AG08395 (cell line): ENCODE measurements at places on chromosomes 13 and 19.

DNA sequence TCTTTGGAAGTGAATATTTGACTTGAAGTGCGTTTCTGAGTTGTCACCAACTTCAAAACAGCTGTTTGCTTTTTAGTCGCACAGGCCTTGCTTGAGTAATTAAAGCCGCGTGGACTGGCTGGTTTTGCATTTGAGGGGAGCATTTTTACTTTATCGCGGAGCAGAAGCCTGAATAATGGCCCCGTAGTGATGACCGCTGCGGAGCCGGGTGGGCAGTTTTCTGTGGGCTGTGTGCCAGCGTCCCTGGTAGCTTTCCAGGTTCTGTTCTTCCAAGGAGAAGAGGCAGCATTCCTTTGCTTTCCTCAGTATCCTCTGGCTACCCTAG lies 1.1 kb downstream of the NAA16 start:
- DNase-seq: peak; percentile 34

- DNase-seq: peak; percentile 13
These were observed 56.6 kb downstream of the COG3 start for GRCh38 chr13:45521297-45521696.

DNA sequence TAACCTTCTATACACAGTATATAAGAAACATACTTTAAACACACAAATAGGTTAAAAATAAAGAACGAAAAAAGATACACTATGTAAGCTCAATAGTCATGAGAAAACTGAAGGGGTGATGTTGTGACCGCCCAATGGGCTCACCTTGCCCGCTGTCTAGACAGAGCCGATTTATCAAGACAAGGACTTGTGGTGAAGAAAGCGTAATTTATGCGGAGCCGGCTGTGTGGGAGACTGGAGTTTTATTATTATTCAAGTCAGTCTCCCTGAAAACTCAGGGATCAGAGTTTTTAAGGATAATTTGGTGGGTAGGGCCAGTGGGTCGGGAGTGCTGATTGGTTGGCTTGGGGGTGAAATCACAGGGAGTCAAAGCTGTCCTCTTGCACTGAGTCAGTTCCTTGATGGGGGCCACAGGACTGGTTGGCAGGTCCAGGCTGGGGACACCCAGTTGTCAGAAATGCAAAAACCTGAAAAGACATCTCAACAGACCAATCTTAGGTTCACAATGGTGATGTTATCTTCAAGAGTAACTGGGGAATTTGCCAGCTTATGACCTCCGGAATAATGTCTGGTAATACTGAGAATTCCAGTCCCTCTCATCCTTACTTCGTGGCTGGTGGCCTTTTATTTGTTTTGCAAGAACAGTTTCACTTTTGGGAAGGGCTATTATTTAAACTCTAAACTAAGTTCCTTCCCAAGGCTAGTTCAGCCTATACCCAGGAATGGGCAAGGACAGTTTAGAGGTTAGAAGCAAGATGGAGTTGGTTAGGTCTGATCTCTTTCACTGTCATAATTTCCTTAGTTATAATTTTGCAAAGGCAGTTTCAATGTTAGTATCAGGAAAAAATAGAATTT lies 96.6 kb downstream of the UBL3 start:
- peak; percentile 15 for DNase-seq

DNA sequence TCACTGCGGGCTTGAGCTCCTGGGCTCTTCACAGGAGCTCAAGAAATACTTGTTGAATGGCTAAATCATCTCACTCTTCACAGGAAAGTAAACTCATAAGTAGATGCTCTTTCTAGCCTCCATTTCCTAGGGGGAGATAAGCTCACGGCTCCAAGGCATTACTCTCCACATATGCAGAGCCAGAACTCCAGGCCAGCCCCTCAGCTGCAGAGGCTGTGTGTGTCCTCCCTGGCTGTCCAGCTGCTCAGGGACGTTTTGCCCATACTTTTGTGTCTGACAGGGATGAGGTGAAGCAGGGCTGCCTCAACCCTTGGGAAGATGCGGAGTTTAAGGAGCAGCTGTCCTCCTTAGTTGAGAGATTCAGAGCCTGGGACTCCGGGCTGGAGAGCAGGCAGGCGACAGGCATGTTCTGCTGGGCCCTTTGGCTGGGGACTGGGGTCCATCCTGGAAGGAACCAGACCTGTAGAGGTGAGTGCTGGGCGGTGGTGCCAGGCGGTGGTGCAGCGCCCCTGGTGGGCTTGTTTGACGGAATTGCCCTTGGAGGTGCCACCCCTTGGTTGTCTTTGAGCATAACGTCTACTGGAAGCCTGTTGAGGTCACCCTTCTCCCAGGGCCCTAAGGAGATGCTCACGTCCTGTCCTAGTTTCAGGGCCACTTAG lies 20.5 kb upstream of the SLC15A1 start:
- no peak for DNase-seq

DNA sequence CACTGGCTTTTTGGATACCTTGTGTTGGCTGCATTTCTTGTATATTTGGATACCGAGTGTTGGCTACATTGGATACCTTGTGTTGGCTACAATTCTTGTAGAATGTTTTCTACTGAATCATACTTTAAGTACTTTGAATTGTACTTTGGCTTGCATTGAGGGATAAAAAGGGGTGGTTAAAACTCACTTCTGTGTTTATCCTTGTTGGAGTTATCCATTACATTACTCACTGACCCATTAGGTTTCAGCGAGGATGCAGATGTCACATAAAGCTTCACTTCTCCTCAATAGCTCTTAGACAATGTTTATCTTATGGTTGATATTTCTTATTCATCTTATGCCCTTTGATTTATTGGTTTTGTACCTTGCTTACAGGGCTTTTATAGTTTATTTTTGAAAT lies 43.1 kb downstream of the PDS5B start:
- no peak for DNase-seq

DNA sequence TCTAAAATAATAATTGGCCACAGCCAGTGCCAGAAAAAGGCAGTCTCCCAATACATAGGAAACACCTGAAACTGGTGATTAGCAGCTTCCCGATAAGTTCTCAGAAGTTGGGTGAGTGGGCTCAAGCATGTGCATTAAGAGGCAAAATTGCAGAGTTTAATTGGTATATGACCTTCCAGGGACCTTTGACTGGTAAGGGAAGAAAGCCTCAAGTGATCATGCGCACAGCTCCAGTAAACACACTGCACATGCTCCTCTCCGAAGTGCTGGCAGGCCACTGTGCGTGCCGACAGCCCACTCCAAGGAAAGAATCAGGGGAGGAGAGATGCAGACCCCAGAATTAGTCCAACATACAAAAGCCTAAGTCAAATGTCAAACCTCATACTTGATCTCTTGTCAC lies 18.9 kb upstream of the CEACAM8 start:
- no peak for DNase-seq

DNA sequence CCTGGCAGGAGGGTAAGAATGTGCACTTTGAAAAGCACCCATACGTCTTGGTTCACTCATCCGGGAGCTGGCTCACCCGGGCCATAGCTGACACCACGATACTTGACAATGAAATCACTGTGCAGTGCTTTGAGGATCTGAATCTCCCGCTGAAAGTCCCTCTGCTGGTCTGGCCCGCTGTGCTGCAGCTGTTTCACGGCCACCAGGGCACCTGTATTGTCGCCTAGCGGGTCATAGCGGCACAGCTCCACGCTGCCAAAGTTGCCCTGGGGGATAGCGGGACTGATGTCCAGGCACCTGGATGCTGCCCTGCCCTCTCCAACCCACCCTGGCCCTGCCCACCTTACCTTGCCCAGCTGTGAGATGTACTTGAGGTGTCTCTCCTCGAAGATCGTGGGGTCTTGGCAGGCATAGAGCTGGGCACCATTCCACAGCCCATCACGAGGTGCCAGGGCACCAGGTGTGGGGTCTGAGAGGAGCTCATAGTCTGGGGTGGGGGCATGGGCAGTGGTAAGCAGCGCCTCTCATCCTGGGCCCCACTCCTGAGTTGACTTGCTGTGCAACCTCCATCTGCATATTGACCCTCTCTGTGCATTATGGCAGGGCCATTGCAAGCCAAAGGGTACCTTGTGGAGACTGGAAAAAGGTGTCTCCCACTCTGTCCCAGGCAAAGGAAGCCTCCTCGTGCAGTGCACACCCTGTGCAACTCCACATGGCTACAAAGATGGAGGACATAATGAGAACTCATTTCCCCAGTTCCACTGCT lies 11.3 kb upstream of the INSL3 start:
- no peak for DNase-seq

- no peak for DNase-seq
These were observed 9.4 kb upstream of the USPL1 start for GRCh38 chr13:30608364-30608763.

GRCh38 chr19:17391371-17392151 lies 2.4 kb downstream of the CCDC194 start:
- DNase-seq: no peak

DNA sequence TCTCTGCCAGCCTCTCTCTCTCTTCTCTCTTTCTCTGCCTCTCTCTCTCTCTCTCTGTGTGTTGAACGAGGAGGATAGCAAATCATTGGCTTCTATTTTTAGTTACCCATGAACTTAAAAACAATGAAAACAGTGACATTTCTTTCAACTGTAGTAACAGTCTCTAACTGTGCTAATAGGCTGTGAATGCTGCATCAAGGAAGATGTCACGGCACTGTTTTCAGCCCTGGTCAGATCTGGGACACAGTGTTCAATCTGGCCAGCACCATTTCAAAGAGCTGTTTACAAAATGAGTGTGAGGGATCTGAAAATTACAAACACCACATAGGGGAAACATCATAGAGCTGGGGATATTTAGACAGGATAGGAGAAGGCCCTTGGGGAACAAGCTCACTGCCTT lies 717.0 kb downstream of the FGF9 start:
- no peak for DNase-seq

DNA sequence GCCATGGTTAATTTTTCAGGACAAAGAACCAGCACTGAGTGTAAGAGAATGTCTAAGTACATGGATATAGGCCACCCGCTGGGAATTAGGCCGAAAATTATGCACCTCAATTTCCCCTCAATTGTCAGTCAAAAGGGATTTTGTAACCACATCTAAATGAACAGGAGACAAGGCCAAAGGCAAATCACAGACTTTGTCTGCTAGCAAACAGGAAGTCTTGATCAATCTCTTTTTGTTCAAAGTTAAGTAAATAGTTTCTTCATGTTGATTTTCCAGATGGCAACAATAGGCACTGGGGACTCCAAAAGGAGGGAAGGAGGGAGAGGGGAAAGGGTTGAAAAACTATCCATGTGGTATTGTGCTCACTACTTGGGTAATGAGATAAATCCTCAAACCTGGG lies 276.0 kb downstream of the COG6 start:
- no peak for DNase-seq

- DNase-seq: peak; percentile 61
These were observed 33.4 kb downstream of the ABCC4 start for GRCh38 chr13:95267662-95268342.

DNA sequence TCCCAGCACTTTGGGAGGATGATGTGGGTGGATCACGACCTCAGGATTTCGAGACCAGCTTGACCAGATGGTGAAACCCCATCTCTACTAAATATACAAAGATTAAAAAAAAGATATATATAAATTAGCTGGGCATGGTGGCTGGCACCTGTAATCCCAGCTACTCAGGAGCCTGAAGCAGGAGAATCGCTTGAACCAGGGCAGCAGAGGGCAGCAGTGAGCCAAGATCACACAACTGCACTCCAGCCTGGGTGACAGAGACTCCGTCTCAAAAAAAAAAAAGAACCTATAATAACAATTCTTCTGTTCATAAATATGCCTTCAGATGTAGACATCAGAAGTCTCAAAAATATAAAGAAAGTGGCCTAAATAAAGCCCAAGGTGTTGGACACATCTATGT lies 7.6 kb downstream of the ZNF737 start:
- no peak for DNase-seq

DNA sequence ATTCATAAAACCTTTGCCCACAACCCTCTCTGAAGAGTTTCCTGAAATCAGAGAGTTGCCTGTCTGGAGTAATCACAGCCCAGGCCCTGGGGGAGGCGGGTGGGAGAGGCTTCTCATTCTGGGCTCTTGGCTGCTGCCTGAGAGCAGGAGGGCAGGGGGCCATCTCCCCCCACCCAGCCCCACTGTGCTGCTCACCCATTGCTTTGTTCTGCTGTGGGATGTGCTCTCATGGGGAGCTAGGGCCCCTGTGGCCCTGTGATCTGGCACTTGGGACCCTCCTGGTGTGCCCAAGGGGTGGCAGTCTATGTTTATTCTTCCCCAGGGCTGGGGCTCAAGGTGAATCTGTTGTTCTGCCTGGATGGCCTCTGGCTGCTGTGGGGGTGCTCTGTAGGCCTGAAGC lies 6.1 kb downstream of the KCTD15 start:
- no peak for DNase-seq
